ENCODE measurements at places on chromosomes 3 and 15.

- DNase-seq, result no peak
Observed at GRCh38 chr3:43176666-43177065, 70.8 kb upstream of the POMGNT2 start.

DNA sequence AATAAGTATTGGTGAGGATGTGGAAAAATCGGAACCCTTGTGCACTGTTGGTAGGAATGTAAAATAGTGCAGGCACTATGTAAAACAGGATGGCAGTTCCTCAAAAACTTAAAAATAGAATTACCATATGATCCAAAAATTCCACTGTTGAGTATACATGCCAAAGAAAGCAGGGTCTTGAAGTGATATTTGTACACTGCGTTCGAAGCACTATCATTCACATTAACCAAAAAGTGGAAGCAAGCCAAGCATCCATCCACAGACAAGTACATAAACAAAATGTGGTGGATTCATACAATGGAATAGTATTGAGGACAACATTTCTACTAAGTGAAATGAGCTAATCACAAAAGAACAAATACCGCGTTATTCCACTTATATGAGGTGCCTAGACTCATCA is 200.7 kb downstream of the TJP1 start:
- no peak for DNase-seq

DNA sequence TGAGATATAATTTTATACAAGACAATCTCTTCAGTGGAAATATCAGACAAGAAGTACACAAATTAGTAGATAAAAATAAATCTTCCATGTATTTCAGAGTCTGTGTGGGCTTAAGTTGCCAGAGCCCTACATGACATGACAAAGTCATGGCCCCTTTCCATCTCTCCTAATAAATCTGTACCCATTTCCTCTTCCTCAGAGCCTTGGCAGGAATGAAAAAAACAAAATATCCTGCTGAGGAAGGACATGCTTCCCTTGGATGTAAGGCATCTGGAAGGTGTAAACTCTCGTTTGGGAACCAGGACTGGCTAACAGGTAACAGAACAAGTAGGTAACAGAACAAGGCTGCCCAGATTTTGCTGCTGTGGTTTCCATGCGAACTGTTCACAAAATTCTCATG is 148.1 kb downstream of the SNRK start:
- no peak for DNase-seq

- DNase-seq, result peak; percentile 45
Observed at GRCh38 chr15:23648920-23649515, 1.4 kb upstream of the MAGEL2 start.

DNA sequence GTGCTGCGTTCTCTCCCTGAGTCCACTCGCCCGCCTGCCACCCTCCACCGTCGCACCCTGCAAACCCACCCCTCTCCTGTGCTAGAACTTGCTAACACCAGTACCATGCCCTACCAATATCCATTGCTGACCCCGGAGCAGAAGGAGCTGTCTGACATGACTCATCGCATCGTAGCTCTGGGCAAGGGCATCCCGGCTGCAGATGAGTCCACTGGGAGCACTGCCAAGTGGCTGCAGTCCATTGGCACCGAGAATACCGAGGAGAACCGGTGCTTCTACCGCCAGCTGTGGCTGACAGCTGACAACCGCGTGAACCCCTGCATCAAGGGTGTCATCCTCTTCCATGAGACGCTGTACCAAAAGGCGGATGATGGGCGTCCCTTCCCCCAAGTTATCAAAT is 4.9 kb upstream of the ALAS1 start:
- no peak for DNase-seq

DNA sequence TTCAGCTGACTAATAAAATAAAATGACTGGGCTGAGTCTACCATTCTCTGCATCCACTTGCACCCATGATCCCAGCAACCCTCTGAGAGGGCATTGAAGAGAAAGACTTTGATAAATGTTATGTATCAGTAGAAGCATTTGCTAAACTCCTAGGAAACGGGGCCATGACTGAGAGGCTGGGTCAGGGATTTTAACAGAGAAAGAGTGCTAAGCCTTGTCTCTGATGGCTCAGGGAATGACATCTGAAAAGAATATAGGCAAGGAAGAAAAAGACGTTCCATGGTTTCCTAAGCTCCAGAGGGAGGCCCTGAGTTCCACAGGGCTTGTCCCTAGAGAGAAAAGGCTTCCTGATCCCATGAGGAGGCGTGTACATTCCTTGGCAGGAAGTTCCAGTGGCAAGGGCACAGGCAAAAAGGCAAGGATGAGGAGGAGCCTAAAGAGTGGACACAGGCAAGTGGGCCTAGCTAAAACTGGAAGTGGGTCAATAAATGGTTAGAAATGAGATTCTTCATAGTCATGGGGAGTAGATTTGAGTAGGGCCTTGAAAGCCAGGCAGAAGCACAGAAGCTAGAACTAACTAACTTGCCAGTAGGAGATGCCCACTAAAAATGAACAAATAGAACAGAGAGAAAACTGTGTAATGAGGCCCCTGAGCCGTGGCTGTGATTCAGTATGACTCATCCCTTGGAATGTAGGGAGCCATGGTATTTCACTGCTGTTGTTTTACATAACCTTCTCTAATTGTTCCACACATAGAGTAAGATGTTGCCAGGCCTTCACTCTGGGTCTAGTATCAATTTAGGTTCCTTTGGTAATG is 44.9 kb upstream of the MANF start:
- DNase-seq, result no peak

DNA sequence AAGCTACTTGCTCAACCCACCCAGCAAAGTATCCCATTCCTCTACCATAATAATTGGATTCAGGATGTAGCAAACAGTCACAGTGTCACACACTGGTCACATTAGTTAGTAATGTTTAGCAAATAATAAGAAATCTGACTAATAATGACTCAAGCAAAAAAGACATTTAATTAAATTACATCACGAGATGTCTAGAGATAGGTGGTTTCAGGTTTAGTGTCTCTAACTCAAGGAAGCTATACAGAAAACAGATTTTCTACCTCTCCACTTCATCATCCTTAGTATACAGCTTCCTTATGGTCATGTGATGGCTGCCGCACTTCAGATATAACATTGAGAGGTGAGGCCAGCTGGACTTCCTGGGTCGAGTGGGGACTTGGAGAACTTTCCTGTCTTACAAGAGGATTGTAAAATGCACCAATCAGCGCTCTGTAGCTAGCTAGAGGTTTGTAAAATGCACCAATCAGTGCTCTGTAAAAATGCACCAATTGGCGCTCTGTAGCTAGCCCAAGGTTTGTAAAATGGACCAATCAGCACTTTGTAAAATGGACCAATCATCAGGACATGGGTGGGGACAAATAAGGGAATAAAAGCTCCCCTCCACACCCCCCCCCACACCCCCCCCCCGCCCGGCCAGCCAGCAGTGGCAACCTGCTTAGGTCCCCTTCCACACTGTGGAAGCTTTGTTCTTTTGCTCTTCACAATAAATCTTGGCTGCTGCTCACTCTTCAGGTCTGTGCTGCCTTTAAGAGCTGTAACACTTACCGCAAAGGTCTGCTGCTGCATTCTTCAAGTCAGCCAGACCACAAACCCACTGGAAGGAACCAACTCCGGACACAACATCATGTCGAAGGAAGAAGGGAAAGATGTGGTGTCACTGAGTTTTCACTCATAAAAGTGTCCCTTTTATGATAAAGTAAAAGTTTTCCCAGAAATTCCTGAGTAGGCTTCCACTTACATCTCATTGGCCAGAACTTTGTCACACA is 24.9 kb upstream of the ARPIN start:
- DNase-seq, result no peak

DNA sequence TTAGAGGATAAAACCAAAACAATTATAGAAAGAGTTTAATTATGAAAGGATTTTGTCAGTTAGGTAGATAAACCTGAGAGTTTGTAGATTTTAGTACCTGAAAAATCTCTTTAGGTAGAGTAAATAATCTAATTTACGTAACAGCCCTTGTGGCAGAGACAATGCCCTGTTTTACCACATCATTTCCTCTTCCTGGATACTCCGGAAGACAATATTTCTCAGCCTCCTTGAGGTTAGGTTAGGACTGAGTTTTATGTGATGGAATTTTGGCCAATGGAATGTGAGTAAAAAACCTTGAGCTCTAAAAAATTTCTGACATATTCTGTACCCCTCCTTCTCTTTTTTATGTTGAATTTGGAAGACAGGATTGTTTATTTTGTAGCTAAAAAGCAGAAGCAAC is 50.7 kb upstream of the TPRG1 start:
- DNase-seq, result no peak

- no peak for DNase-seq
Observed at GRCh38 chr15:47844437-47844836, 127.1 kb downstream of the SEMA6D start.

DNA sequence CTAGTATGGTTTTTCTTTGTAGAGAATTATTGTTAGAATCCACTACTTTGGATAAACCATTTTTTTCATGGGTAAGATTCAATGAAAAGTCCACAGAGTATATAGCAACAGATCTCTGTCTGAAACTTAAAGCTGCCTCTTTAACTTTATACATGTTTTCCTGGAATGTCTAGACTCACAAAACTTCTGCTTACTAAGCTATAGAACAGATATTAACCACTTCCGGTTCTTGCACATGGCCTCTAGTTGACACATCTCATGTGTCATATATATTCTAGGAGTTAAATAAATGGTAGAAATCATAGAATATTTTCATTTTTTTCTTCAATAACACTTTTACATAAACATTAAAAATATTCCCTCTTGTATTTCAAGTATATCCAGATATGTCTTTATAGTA is 1693.9 kb downstream of the SI start:
- DNase-seq, result no peak

GRCh38 chr3:177731644-177732268 is 534.5 kb upstream of the TBL1XR1 start:
- DNase-seq, result no peak

Measured in activated naive CD8-positive, alpha-beta T cell treated with anti-CD3 and anti-CD28 coated beads, Interleukin-2, amount 50 U/mL, for 24 hours (primary cell).